ENCODE measurements at places on chromosomes 4 and X.

DNA sequence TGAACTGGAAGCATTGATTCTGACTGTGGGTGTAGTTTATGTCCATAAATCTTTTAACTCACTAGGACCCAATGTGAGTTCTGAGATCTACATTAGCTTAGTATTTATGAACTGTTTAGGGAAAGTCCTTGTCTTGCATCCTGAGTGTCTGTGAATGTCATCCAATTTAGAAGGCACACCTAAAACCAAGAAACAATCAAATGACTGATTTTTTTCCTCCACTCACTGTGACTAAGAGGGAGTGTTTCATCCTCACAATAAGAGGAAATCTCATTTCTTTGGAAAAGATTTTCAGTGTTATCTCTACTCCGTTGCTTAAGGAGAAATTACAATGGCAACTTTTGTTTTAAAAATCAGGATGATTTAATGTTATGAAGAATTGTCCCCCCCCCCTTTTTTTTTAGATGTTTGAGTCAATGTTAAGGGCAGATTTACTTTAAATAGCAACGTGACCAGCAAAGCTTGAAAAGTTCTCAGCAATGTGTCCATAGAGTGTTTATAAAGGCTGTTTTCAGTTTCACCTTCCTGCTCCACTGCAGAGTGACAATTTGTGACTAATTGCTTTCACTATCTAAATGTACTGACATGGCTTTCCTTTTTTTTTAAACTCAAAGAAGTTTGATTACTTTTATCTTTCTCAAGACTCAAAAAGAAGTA is 173.0 kb downstream of the SPCS3 start:
- DNase-seq = no peak

DNA sequence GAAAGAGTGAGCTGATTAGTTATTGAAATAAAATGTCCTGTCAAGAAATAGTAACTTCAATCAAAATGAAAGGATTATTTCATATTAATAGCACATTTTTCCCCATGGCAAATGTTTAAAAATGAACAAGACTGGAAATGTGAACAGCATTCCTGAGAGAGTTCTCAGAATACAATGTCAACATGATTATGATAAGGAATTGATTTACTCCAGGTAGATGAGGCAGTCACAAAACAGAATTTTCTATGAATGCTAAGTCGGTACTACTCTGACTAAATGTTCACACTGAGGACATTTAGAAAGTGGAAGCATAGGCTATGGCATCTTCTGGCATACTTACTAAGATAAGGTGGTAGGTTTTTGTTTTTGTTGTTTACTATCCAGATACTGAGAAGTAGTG is 19.4 kb upstream of the GRSF1 start:
- no peak for DNase-seq

DNA sequence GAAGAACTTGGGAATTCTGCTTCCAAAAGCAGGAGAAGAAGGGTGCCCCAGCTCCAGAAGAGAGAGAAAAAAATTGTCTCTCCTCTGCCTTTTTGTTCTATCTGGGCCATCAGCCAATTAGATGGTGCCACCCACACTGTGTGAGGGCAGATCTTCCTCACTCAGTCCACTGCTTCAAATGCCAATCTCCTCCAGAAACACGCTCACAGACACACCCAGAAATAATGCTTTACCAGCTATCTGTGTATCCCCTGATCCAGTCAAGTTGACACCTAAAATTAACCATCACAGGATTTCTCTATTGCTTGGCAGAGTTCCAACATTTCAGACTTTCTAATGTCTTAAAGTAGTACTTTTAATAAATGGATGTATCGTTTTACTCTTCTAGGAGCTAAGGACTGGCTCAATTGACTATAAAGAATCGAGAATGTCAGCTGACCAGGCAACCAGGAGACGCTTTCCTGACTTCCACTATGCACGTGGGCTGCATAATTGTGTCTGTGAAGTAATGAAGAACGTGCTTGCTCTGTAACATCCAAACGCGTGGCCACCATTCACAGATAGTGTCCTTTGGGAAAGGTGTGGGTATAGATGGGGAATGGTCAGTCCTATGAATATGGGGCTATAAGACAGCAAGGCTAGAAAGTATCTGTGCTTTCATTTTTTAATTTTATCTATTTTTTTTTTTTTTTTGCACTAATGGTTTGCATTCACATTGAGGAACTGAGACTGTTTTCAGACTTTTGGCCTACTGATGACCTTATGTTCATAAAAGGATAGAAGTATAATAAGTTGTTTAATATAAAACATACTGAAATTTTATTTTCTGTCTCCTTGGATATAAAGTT is 9.9 kb upstream of the SMIM20 start:
- DNase-seq = no peak

- no peak for DNase-seq
These were observed 288.5 kb downstream of the TENM3 start for GRCh38 chr4:182531555-182532162.

GRCh38 chrX:38672646-38673045 is 111.3 kb downstream of the TSPAN7 start:
- DNase-seq = no peak

DNA sequence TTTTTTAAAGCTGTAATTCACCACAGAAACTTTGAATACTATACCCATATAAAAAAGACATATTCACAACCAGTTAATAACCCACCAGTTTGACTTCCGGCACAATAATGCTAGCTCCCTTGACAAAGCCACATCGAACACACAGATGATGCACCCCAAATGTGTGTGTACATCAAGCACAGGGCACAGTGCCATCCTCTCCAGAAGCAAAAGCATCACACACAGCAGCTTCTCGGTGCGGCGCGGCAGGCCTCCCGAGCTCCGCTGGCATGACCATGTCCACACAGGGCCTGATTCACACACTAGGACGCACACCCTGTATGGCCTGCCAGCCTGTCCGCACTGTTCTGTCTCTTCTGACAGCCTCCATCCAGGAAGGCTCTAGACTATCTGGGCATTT is 88.0 kb downstream of the LEF1 start:
- no peak for DNase-seq

DNA sequence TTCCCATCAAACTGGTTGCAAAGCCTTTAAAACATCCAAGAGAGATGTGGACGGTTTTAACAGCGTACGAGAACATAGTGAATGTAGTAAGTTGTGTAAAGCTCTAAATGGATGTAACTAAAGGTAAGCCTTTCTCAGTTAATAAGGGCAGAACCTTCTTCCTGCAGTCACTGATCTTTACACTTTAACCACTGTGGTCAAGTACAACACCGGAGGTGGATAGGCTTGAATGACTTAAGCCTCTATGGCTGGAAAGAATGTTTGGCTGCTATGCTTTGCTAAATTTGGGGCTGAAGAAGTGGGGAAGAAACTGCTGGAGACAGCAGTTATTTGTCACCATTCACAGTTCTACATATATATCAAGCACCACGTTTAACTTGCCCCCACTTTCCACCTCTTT is 285.1 kb upstream of the FMR1 start:
- no peak for DNase-seq

DNA sequence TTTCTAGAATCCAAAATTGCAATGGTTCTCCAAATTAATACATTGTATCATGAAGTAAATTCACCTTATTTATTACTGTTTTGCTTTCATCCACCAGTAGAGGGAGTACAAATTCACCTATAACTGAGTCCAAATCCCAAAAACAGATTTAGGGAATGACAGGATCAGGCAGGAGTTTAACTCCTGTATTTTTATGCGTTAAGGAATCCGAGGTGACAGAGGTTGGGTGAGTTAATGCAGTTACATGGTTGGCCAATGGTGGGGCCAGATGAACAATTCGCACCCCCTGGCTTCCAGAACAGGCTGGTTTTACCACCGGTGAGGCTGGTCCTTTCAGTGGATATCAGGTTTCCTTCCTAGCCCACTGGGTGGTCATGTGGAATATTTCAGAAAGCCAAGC is 82.4 kb downstream of the MTNR1A start:
- DNase-seq = no peak

DNA sequence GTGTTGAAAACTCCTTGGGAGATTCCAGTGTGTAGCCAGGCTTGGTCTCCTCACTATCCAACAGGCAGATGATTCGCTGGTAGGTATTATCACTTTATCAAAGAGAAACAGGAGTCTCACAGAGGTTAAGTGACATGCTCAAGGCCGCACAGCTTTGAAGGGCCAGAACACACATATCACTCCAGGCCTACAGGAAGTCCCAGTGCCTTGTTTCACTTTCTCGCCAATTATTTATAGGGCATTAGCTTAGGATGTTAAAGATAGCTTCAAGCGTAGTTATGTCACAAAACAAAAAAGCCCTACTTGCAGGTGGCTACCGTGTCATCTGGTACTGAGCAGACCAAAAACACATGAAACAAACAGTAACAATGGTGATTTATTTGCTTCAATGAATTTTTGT is 13.2 kb downstream of the ATP8A1 start:
- DNase-seq = no peak

DNA sequence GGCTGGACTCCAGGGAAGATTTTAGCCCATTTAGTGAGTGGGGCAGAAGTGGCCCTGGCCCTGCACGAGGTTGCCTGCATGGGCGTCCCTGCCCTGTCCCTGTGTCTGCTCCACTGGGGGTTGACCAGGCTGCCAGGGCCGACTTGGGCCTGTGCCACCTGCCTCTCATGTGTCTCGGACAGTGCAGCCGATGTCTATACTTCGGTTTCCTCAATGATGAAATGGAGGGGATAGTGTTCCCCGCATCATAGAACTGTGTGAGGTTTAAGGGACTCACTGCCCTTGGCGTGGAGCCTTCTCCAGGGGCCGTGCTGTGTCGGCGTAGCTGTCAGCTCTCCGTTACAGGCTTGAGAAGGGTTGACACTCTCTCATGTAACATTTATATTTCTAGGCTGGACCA is 27.0 kb upstream of the MSANTD1 start:
- no peak for DNase-seq

GRCh38 chr4:53545273-53545672 is 46.0 kb downstream of the LNX1 start:
- no peak for DNase-seq

DNA sequence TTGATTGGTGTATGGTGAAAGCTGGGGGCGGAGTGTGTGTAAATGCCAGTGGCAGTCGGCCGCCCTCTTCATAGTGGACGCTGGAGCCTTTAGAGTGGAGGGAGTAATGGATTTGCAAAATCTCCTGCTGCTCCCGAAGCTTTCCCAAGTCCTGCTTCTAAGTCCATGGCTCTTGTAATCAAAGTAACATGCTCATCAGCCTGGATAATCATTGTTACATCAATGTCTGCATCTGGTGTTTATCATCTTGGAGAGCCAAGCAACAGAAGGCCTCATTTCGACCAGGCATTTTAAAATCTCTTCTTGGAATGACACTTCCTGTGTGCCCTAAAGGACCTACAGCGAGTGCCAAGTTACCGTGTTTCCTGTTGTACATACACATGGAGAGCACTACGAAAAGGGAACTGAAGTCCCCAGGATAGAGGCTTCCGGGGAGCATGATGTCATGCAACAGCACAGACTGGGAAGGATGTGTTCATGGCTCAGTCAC is 32.2 kb downstream of the UNC5C start:
- DNase-seq = no peak

- DNase-seq = no peak
These were observed 9.2 kb upstream of the GYG2 start for GRCh38 chrX:2819345-2820135.

DNA sequence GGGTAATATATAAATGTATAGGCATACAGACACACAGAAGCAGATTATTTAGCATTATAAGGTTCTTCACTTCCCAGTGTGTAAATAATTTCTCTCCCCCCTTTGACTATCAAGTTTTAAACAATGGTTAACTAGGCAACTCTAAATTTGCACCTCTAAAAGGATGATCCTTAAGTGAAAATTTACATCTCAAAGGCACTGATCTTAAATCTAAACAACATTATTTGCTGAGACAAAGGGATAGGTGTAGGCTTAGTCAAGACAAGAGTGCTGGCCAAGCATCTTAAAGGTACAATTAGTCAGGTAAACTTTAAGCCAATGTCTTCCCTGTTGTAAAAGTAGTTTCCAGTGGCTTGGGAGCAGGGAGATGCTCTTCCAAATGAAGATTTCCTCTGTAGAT is 33.0 kb downstream of the NLRP2B start:
- no peak for DNase-seq

DNA sequence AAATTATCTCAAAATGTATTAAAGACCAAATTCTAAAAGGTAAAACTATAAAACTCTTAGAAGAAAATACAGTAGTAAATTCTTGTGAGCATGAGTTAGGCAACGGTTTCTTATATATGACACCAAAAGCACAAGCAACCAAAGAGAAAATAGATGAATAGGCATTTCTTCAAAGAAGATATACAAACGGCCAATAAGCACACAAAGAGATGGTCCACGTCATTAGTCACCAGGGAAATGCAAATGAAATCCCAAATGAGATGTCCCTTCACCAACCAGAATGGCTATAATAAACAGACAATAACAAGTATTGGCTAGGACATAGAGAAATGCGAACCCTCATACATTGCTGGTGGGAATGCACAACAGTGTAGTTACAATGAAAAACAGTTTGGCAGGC is 44.6 kb downstream of the RAB33A start:
- DNase-seq = no peak

GRCh38 chr4:170004651-170005295 is 21.4 kb downstream of the MFAP3L start:
- DNase-seq = peak; percentile 35

GRCh38 chrX:23752740-23753415 is 9.8 kb upstream of the ACOT9 start:
- DNase-seq = no peak

- no peak for DNase-seq
These were observed 105.8 kb upstream of the RPS6KA3 start for GRCh38 chrX:20372533-20372932.

GRCh38 chr4:76003035-76003434 is 4.3 kb downstream of the CXCL9 start:
- no peak for DNase-seq

- no peak for DNase-seq
These were observed 763 bp downstream of the CASK start for GRCh38 chrX:41922431-41923151.

GRCh38 chrX:43882294-43882681 is at the start of gene MAOB:
Gene MAOB (minus strand): TSS chrX:43882450. CDS start chrX:43882299, 151 bp downstream.
- peak; percentile 14 for DNase-seq

DNA sequence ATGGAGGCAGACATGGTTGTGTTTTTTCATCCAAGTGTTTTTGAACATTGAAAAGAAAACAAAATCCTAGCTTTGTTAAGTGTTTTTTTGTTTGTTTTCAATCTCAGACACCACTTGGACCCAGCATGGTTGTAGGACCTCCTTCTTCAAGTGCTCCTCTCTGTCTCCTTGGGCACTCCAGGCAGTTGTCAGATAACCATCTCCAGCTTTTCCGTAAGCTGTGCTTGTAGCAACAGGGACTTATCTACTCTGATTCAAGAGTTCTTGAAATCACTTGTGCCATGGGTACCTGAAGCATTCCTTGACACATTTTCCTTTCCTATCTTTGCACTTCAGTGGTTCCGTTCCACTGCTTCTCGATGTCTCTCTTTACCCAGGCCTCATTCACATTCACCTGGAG is 334.9 kb upstream of the DDX53 start:
- no peak for DNase-seq

DNA sequence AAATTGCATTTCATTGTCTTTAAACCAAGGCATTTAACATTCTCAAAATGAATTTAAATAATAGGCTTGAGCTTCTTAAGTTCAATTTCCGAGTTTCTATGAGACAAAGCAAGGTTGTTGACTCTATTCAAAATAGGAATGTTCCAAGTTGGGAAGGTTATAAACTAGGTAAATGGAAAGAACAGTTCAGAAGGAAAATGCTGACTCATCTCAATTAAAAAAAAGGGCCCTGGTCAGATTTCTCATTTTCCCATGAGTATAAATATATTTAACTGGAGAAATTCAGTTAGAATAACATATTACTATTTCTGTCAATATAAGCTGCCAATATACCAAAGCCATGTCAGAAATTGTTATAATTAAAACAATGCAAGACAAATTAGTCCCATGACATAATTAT is 113.8 kb downstream of the ATP8A1 start:
- DNase-seq = no peak

- no peak for DNase-seq
These were observed 67.9 kb upstream of the PUDP start for GRCh38 chrX:7215842-7216241.
